Tongue (tissue), 3 donors: ENCODE measurements at places on chromosomes 12 and 14. TPM values are rescaled to one million over a fixed set of nuclear protein-coding genes. Genes with fewer than 3 reads are reported as not detected.

DNA sequence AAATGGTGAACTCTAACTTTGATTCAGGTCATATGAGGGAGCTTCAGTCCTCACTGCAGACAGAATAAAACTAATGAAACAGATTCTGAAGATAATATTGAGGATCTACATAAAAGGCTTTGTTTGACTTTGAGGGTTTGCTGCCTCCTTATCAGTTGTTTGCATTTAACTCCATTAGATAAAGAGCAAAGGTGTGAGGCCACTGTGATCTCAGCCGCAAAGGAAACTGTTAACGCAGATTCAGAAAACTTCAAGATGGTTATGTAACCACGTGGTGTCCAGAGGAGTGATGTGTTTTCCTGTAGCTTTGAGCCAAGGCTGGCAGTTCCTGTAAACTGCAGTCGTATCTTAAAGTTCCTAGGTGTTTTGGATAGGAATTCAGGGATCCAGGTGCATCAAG, 67.8 kb downstream of the METTL25 start:
- DNase-seq, result no peak

GRCh38 chr12:107066691-107067090, 26.7 kb downstream of the CRY1 start:
- DNase-seq, result no peak

GRCh38 chr12:9943240-9943639, 11.1 kb upstream of the CLEC2A start:
- no peak for DNase-seq

DNA sequence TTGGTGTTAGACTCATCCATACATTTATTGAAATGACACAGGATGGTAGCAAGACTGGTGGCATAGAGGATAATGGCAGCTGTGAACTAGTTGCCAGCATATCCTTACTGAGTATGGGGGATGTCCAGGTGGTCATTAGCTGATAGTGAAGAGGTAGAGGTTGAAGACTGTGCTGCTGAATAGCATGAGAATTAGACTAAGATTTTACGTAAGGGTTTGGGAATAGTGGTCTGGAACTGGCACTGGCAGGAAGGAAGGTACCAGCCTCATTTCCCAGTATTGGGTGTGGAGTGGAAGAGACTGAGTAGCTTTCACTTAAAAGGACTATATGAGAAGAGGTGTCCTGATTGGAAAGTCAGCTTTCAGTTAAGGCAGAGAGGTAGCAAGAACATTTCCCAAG, 6.5 kb downstream of the ERC1 start:
- DNase-seq, result no peak

GRCh38 chr12:96769400-96769799, 137.7 kb upstream of the NEDD1 start:
- no peak for DNase-seq

DNA sequence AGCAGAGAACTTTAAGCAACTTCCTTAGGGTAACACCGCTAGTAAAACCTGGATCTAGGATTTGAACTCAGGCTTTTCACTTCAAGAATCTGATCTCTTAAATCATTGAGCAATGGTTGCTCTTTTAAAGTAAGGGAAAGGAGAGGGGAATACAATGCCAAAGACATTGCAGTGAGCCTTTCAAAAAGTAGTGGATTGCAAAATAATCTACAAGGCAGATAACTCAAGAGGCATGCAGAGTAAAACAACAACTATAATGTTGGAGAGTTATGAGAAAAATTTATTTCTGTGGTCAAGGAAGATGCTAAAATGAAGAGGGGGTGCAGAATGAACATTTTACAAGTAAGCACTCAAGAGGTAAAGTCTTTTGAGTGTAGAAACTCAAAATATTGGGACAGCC, 432.6 kb downstream of the C12orf50 start:
- DNase-seq, result no peak

DNA sequence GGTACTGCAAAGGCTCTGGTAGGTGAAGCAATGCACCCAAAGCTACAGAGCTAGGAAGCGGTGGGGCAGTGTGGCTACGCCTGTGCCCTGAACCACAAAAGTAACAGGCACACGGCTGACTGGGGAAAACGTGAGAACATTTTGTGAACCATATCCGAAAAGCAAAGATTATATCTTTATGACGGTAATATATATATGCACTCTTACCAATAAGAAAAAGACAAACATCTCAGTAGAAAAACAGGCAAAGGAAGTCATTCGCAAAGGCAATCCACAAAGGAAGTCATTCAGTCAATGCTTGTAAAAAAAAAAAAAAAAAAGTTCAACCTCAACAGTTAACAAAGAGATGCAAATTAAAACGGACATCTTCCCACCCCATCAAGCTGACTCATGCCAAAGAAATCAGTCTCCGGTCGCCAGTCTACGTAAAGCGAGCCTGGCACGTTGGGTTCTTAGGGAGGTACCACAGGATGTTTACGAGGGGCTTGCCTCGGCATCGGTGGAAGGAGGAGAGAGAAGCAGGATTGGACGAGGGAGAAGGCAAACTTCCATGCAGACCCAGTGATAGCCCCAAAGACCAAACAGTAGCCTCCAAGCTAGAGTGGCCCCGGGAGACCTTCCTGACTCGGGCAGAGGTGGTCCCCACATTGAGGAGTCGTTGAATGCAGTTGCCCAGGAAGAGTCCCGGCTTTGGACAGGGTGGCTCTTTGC, 39.4 kb upstream of the PPP2R5C start:
- DNase-seq, result no peak

DNA sequence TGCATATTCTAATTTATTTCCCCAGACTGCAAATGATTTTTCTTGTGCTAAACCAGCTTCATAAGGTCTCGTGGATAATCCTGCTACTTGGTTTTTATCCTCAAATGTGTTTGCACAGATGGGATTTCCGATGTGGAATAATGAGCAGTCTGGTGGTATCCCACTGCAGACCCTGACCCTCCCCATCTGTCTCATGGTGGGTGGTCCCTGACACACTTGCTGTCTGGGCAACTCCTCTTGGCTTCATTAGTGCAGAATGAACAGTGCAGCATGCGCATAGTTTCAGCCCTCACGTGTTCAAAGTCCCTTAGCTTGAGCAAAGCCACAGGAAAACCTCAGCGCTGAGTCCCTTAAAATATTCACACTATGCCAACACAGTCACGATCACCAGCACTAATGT, 996.5 kb downstream of the AACS start:
- peak; percentile 18 for DNase-seq

- DNase-seq, result no peak
Observed at GRCh38 chr14:103337794-103338193, 3.8 kb downstream of the EIF5 start.

GRCh38 chr14:21525962-21526671, at the start of gene SALL2:
Gene SALL2 (minus strand): TSS chr14:21526346. CDS start chr14:21526127, 219 bp downstream.
- peak; percentile 94 for DNase-seq

MORN3 gene
- 0.41 TPM for total RNA-seq

ABCD4 gene
- 29.0 TPM for total RNA-seq

CACNA2D4 gene
- total RNA-seq, result 3.2 TPM

KRT74 gene
- total RNA-seq, result 0.10 TPM
